NCI-H1105 (cell line): ENCODE measurements at places on chromosomes 6 and 20.

GRCh38 chr20:6566821-6567220, 200.7 kb upstream of the BMP2 start:
- no peak for DNase-seq

DNA sequence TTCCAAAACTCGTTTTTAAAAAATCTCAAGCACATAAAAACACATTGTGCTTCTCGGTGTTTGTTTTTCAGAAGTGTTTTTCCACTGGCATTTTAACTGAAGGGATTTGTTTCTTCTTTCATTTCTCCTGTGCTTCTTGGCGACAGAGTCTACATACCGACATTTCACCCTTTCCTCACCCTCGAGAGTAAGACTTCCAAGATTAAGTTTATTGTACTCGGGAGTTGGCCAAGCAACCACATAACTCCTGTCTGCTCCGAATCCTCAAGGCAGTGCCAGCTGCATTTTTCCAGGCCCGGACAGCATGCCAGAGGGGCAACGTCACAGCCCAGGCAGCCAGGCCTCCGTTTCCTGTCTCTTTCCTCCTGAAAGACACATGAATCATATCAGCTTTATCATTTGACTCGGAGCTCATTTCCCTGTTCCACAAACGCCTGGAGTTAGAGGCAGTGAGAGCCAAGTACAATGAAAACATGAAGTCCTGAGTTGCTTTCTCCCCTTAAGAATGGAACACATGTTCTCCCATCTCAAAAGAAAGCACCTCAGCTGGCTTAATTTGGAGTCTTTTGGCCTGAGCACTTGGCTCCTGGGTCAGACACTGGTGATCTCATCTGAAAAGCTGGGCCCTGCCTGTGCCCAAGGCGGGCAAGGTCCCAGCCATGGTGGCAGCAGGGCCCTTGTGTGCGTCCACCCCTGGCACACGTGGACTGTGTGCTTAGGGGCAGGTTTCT, 23.2 kb upstream of the FAM50B start:
- no peak for DNase-seq

DNA sequence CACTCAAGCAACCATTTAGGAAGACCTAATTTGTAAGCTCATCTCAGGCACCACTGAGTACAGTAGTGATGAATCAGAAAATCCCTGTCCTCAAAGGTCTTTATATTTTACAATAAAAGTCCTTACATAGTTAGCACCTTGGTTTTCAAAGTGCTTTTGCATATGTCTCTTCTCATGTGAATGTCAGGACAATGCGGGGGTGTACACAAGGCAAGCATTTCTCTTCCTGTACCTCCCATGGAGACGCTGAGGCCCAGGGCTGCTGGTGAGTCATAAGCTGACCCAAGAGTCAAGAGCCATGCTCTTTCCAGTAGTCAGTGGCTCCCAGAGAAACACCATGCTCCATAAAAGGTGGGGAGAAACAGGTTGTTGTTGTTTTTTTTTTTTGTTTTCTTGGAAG, 174.0 kb downstream of the GJA10 start:
- no peak for DNase-seq

GRCh38 chr6:35427435-35427834, 24.7 kb upstream of the FANCE start:
- no peak for DNase-seq

GRCh38 chr20:50347284-50348063, 156.8 kb downstream of the CEBPB start:
- DNase-seq = no peak

DNA sequence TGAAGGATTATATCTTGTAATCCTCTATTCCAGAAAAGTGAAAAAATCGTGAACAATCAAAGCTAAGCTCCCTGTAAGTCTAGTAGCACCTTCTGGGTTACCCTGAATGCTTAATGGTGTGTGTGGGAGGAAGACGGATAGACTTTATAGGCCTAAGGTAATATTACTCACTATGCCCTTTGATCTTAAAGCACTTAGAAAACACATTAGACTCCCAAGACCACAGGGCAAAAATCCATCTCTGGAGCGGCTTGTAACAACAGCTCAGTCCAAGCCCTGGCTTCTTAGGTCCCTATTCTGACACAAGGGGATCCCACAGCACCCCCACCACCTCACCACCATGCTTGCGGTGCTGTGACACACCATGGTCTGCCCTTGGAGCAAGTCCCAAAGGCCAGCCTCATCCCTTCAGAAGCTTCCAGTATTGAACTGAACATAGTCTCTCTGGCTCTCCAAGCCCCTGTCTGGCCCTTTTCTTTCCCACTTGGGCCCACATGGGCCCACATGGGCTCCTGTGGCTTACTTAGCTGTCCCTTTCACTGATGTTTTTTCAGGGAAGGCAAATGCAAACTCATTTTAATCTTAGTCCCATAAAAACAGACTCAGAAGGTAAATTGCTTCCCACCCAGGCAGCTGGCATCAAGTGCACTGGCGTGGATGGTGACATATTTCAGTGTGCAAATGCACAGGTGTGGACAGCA, 28.3 kb downstream of the C6orf132 start:
- no peak for DNase-seq

DNA sequence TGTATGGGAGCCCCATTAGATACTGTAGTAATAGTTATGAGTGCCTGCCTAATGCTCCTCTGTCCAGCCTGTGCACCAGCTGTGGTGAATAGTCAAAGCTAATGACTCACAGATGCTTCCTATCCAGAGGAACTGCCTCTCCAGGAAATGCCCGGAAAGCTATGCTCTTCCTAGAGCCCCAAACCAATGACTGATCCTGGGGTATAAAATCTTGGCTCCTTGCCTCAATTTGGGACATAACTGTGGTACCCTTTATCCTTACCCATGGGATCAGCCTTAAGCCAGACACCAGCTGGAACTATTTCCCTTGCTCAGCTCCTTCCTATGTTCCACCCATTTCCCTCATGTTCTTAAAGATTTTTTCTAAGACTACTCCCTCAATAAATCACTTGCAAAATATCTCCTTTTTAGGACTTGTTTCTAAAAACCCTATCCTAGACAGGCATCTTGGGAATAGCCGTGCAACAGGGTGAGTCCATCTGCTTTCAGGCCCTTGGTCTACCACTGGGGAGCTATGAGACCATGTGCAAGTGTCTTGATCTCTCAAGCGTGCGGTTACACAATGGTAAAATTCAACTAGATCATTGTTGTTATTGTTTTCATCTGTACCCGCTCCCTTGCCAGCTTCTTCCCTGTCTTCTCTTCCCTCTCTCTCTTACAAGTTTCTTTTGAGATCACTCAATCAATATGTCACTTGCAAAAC, 283.7 kb downstream of the BTBD3 start:
- no peak for DNase-seq

GRCh38 chr6:132322398-132322797, 78.9 kb downstream of the MOXD1 start:
- no peak for DNase-seq

GRCh38 chr20:15603506-15603905, 969.7 kb downstream of the KIF16B start:
- DNase-seq = no peak

GRCh38 chr6:149898966-149899365, 1.1 kb upstream of the RAET1E start:
- no peak for DNase-seq

- no peak for DNase-seq
Observed at GRCh38 chr6:111183702-111184517, 96.6 kb downstream of the SLC16A10 start.

- DNase-seq = no peak
Observed at GRCh38 chr6:28618898-28619555, 93.3 kb downstream of the GPX5 start.

GRCh38 chr6:64477391-64477790, 841.8 kb downstream of the PHF3 start:
- no peak for DNase-seq

DNA sequence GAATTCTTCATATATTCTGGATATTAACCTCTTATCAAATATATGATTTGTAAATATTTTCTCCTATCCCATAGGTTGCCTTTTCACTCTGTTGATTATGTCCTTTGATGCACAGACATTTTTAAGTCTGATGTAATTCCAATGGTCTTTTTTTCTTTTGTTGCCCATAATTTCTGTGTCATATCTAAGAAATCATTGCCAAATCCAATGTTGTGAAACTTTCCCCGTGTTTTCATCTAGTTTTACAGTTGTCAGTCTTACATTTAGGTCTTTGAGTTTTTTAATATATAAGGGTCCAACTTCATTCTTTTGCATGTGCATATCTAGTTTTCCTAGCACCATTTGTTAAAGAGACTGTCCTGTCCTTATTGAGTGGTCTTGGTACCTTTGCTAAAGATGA, 111.5 kb downstream of the SESN1 start:
- DNase-seq = no peak
